ENCODE measurements at places on chromosomes 3 and 15.

GRCh38 chr15:40368719-40369473 is 10.9 kb downstream of the DISP2 start:
- no peak for DNase-seq

GRCh38 chr15:88178631-88179030 is 77.9 kb downstream of the NTRK3 start:
- DNase-seq = no peak

DNA sequence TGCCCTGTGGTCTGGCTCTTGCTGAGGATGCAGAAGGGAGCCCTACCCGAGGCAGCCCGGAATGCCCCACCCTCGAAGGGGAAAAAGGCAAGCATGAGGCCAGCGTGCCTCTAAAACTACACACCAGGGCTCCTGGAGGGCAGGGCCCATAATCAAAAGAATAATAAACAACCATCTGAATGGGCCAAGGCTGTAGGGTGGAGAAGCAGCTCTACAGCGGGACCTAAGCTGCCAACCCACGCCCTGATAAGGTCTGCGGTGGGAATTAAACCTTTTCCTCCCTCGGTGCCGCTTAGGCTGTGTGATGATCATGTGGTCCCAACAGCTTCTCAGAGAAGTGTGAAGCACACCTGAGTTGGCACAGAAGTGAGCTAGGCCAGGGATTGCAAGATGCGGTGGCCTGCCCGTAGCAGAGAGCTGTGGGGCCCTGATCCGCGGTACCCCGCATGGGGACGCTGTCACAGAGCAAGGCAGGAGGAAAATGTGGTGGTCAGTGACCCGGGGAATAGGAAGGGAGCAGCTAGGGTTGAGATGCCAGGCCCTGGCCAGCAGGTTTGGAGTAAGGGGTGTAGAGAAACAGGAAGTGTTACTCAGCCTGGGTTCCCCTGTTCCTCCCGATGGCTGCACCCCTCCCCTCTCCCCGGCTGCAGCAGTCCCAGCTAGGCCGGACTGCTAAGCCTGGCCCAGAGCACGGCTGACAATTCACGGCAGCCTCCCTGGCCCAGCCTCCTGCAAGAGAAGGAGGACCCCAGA is 1.1 kb upstream of the C15orf62 start:
- no peak for DNase-seq

GRCh38 chr15:41891226-41891625 is 2.6 kb downstream of the SPTBN5 start:
- DNase-seq = no peak

DNA sequence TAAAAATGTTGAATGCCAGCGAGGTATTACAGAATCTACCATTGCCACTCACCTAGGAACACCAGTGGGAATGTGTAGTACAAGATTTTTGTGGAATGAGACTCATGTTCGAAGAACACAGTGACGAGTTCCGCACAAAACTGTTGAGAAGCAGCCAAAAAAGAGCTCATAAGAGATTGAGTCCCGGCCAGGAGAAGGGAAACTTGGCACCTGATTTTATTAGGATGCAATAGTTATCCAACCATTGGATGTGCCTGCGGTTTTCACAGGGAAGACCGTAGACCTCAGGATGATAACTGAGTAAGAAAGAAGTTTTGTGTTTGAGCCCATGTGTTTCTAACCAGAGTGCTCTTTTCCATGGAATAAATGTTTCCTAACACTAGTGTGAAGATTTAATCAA is 88.9 kb downstream of the PTPRG start:
- no peak for DNase-seq

GRCh38 chr3:64184621-64185020 is 40.6 kb downstream of the PRICKLE2 start:
- no peak for DNase-seq

GRCh38 chr3:111392894-111393398 is 149.1 kb upstream of the CD96 start:
- no peak for DNase-seq

DNA sequence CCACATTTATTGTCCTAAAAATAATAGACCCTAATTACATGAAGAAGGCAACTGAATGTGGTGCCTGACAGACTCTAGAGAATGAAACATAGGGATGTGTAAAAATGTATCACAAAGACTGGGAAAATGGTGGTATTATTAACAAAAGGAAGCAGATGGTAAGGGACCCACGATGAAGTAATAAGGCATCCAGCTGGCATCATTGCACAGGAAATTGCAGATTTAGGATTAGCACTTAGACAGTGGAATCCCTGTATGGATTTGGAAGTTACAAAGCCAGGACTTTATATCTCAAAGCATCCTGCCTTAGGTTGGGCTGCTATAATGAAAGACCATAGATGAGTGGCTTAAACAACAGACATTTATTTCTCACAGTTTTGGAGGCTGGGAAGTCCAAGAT is 104.3 kb downstream of the PPM1L start:
- no peak for DNase-seq

DNA sequence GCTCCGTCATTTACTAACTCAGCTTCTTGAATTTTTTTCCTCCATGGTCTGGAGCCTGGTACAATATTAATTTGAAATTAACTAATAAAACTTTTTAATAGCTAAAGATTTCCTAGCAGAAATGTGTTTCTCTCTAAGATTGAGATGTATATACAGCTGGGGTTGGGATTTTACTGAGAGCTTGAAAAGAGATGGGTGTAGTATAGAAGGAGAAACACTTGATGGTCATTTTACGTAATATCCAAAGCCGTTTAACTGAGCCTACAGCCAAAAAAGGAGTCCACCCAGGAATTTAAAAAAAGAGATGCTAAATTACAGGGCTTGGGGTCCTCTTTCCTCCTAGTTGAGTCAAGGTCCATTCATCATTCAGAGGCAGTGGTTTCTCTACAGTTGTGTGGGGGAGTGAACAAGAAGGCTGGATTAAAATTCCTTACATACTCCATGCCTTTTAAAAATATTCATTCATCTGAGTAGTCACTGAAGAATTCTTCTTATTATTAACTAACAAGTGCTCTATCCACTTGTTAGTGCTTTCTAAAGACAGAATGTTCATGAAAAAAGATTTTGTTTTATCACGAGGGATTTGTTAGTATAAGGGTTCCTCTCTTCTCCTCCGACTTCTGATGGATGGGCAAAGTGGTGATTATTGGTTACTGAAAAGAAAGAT is 255.3 kb upstream of the IL12A start:
- DNase-seq = no peak

DNA sequence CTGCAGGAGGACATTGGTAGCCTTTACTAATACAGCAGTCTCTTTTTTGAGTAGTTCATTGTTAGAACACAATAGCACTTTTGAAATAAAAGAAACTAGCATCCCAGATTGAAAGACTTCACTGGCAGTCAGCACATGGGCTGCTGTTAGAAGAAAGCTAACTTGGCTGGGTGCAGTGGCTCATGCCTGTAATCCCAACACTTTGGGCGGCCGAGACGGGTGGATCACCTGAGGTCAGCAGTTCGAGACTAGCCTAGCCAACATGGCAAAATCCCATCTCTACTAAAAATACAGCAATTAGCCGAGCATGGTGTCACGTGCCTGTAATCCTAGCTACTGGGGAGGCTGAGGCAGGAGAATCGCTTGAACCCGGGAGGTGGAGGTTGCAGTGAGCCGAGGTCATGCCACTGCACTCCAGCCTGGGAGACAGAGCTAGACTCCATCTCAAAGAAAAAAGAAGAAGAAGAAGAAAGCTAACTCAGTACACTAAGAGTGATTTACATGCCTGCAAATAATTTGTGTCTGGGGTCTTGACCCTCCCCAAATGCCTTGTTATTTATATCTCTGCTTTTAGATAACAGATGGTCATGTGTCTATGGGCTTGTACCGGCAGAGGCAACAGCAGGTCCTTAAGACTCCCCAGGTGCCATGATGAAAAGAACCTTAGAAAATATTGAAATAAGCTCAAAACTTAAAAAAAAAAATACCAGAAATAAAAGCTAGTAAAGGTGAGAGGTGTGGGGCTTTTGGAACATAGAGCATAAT is 9.7 kb downstream of the TPM1 start:
- no peak for DNase-seq

DNA sequence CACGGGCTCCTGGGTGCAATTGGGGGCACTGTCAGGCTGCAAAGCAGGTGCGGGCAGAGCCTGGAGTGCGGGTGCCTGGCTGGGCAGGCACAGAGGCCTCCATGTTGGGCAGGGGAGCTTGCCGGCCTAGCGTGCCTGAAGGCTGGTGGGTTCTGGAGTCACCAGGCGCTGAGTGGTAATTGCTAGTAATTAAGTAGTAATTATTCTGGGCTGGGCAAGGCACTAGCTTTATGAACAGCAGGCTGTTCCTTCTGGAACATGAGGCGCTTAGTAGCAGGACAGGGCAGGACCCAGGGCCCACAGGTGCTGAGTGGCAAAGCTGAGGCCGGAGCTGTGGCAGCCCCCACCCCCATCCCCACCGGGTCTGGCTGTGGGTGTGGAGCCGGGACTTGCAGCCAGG is 25.3 kb downstream of the PLXNA1 start:
- no peak for DNase-seq

DNA sequence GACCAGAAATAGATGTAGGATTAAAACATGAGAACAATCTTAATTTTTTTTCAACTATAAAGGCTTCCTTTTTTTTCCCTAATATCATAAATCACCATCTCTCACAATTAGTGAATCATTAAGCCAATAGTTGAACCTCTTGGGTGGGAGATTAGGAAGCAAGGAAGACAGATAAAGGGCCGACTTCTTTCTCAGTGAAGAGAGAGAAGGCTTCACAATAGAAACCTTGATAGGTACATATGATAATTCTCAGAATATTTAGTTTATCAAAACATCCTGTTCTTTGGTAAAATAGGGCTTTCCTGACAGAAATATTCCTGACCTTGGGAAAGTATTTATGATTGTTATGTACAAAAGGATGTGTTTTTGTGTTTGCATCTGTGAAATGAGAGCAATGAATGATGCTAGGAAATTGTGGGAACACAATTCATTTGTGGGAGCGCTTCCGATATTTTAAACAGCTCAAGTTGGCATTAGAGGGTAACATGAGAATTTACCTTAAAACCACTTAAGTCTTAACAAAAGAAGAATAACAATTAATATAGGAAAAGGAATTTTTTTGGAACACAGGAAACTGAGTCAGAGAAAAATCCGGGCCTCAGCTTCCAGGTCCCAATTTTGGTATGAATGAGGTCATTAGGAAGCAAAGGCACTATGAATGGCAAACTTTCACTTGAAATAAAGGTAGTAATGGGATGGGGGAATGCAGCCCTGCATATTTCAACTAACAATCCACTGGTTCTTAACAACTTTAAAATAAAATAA is 263.2 kb upstream of the TGFBR2 start:
- DNase-seq = no peak

DNA sequence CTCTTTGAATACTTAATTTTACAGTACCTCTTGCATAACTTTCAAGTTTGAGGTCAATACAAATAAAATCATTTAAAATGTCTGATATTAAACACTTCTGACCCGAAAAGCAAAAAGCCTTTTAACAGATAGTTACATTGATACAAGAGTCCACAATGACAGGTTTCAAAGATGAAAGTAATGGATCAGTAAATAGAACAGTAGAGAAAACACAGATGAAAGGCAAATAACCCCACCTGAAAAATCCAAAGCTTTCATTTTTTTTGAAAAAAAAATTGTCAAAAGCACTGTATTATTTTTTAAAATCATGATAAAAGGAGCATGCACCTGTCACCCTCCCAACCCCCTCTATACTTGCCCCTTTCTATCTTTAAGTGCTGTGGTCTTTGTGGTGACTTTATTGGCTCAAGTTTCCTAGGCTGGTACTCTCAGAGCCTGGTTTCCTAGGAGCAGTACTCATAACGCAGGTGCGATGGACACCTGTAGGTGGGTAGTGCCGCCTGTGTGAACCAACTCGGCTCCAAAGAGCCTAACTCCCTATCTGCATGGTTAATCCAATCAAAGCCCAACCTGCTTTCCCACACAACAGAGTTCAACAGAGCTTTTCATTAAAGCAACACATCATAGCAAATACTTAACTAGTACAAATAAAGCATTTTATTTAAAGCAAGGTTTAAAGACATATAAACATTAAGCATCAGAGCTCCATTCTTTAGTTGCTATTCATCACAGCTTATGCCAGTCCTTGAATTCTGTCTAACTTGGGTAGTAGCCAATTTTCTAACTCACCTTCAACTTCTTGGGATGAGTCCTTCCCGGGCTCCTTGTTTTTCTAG is 32.2 kb downstream of the LIPC start:
- DNase-seq = no peak

GRCh38 chr3:115671761-115672455 is 48.6 kb downstream of the GAP43 start:
- no peak for DNase-seq

DNA sequence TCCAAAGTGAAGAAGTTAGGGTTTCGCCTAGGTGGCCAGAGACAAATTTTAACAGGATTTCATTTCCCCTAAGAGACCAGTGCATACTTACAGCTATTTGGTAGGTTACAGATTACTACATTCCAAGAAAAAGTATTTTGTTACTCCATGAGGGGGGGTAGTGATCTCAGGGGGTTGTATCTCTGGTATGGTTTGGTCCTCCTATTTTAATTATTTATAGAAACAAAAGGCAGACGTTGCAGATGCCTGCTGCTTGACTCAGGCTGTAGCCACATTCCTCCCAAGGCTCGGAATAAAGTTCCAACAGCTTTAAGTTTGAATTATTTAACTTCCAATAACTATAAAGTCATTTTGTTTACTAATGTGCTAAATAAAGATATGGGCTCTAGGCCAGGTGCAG is 1.3 kb upstream of the TRIM59 start:
- no peak for DNase-seq

GRCh38 chr15:85302271-85302670 is 78.1 kb upstream of the AKAP13 start:
- DNase-seq = no peak

- no peak for DNase-seq
These were observed 28.0 kb downstream of the SENP8 start for GRCh38 chr15:72146221-72146620.

DNA sequence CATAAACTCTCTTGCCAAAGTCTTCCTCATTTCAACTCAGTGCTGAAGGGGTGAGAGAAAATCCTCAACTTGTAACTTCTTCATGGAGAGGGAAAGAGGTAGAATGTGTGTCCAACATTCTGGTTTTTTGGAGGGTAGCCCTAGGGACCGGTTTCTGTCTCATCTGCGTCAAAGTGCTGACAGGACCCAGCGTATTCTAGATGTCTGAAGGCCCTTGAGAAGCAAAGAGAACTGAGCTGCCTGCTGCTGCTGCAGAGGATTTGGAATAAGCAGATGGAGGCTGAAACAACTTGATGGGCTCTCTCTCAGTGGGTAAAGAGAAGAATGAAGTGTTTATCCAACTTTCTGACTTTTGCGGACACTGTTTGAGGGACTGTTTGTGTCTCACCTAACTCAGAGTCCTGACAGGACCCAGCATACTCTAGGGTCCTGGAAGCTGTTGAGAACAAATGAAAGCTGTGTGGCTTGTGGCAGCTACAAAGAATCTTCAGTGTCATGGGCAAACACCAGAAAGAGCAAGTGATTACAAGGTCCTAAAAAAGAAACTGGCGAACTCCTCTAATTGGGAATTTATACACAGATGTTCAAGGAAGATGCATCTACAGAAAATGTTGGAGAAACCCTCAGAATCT is 174.4 kb downstream of the SI start:
- no peak for DNase-seq
